ENCODE measurements at places on chromosomes 3 and 15.

DNA sequence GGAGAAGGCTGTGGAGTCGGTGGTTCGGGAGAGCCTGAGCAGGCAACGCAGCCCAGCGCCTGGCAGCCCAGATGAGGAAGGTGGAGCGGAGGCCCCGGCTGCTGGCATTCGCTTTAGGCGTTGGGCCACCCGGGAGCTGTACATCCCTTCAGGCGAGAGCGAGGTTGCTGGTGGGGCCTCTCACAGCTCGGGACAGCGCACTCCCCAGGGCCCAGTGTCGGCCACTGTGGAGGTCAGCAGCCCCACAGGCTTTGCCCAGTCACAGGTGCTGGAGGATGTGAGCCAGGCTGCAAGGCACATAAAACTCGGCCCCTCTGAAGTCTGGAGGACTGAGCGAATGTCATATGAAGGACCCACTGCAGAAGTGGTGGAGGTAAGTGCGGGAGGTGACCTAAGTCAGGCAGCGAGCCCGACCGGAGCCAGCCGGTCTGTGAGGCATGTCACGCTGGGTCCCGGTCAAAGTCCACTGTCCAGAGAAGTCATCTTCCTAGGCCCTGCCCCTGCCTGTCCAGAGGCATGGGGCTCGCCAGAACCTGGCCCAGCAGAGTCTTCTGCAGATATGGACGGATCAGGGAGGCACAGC, 26.7 kb downstream of the SYNM start:
- DNase-seq, result no peak

DNA sequence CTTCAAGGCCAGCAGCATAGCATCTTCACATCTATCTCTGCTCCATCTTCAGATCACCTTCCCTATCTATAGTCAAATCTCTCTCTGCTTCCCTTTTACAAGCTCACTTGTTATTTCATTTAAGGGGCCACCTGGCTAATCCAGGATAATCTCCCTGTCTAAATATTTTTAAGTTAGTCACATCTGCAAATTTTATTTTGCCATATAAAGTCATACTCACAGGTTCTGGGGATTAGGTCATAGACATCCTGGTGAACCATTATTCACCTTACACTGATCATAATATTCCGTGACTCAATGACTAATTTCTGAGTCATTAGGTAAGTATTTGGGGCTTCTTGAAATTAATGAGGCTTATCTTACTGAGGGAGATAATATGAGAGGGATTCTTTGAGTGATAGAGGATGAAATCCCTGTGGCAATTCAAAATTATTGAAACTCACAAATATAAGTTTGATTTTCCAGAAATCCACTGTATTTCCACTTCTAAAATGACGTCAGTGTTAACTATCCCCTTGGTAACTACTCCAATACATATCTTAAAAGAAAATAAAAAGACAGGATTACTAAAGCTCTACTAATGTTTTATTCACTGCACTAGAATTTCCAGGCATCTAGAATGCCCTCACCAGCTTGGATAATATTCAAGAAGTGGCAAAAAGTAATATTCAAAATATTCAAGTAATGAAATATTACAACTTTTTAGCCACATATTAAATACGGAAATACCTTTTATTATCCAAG, 93.7 kb upstream of the RBMS3 start:
- no peak for DNase-seq

GRCh38 chr3:157088601-157089454, 71.1 kb downstream of the CCNL1 start:
- peak; percentile 95 for DNase-seq

- no peak for DNase-seq
Observed at GRCh38 chr15:70933411-70933810, 40.8 kb downstream of the LRRC49 start.
